ENCODE measurements at places on chromosomes 7 and 10.

DNA sequence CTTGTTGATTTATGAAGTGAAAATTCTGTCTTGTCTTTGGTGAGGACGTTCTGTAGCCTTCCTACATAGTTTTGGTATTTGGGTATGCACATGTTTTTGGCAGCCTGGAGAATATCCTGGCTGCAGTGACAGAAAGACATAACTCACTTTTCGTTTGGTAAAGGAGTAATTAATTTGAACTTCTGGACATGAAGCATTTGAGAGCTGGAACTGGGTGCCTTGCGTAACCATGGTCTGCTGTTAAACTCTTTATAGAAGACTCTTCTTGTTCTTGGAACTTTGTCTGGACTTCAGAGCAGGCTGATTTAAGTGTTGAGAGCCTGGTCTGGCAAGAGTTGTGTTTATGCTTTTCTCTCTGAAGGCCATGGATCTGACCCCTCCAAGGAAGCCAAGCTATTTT is 231.3 kb downstream of the LRMDA start:
- no peak for DNase-seq
- H3K27me3 ChIP-seq, result no peaks in the 10 kb centered on the region
- H3K4me1 ChIP-seq, result no peaks in the 10 kb centered on the region
- H3K27ac ChIP-seq, result no peak overlapping the region
- H3K4me3 ChIP-seq, result no peak overlapping the region
- H3K36me3 ChIP-seq, result no peaks in the 10 kb centered on the region

- H3K36me3 ChIP-seq, result no peaks in the 10 kb centered on the region
- no peaks in the 10 kb centered on the region for H3K4me1 ChIP-seq
- H3K4me3 ChIP-seq, result no peak overlapping the region
- no peaks in the 10 kb centered on the region for H3K27me3 ChIP-seq
- H3K27ac ChIP-seq, result no peak overlapping the region
- no peak for DNase-seq
Measured at GRCh38 chr7:151137076-151137675, 30.3 kb downstream of the GBX1 start.

GRCh38 chr10:45453639-45454255 is 79.7 kb downstream of the ALOX5 start:
- no peak overlapping the region for H3K4me3 ChIP-seq
- H3K4me1 ChIP-seq, result peaks cover 22% of the 10 kb centered on the region
- no peaks in the 10 kb centered on the region for H3K36me3 ChIP-seq
- no peak for DNase-seq

DNA sequence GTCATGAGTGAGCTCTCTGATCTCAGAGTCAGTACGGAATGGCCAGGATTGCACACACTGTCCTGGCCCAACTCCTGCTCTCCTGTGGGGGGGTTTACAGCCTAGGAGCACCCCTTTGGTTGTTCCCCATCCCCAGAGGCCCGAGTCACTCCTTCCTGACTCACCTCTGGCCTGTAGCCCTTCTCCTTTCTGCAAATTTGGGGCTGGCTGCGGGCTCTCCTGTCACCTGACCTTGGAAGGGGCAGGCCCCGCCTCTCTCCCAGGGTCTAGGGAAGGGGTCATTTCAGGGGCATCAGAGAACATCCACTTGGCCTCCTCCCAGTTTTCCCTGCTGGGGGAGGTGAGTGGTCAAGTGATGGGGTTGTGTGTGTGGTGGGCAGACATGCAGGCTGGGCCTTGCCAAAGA is 1.7 kb downstream of the NYAP1 start:
- H3K36me3 ChIP-seq, result no peaks in the 10 kb centered on the region
- no peak overlapping the region for H3K4me3 ChIP-seq
- peaks cover 3% of the 10 kb centered on the region for H3K4me1 ChIP-seq
- DNase-seq, result no peak
- H3K27me3 ChIP-seq, result peaks cover 65% of the 10 kb centered on the region
- no peak overlapping the region for H3K27ac ChIP-seq

DNA sequence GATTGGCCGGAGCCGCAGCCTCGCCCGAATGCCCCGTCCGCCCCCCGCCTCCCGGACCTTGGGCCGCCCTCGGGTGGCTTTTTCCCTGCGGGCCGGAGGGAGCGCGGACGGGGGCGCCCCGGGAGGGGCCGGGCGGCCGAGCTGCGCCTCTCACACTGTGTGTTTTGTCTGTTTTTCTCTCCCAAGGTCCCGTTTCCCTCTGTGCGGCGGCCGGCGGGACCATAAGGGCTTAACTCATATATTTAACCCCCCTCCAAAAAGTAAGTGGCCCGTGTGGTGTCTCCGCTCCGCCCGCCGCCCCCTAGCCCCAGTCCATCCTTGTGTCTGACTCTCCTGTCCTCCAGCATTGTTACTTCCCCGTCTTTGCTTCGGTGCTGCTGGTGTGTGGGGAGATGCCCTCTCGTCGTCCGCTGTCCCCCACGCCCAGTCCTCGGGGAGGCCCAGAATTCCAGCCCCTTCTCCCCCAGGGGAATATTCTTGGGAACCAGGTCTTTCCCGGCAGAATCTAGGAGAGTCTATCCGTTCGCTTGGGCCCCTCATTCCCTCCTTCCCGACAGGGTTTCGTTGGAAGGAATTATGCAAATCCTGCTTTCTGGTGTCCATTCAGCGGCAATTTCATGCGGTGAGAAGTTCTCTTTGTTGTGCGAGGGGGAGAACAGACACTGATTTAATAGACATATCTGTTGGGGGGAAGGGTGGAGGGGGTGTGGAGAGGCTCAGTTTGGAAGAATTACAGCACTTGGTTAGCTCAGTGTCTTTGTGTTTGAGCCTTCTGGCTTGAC is 1.3 kb downstream of the LCOR start:
- H3K27me3 ChIP-seq, result no peaks in the 10 kb centered on the region
- H3K4me3 ChIP-seq, result peak overlapping the region; percentile 78
- no peak for DNase-seq
- H3K36me3 ChIP-seq, result no peaks in the 10 kb centered on the region

DNA sequence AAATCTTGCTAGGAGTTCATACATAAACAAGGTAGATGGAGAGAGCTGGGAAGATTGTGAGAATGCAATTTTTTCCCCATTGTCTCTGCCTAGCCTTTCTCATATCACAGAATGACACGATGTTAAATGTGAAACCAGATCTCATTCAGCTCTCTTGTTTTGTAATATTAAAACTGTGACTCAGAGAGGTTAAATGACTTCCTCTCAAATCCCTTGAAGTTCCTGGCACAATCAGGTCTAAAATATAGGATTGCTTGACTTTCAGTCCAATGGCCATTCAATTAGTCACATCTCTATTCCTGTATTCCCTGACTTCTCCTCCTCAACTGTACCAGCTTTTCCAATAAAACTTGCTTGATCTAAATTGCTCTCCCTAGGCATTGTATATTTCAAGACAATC is 3.1 kb downstream of the ANKRD22 start:
- H3K4me1 ChIP-seq, result no peaks in the 10 kb centered on the region
- DNase-seq, result no peak
- no peak overlapping the region for H3K4me3 ChIP-seq
- no peaks in the 10 kb centered on the region for H3K36me3 ChIP-seq
- H3K27ac ChIP-seq, result no peak overlapping the region

DNA sequence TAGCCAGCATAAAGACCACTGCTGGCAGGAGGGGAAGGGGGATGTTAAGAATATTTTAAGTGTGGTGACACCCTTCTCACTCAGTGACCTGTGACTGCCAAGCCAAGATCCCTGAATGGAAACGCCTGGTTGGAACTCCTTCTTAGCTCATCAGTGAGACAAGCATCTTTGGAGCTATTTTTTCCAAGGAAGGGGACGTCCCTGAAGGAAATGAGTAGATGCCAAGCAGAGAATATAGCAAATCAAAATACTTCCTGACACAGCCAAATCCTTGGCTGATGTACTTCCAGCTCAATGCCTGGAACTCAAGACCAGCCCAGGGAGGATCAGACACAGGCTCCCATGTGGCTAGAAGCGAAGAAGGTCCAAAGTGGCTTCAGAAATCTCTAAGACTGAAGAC is 82.2 kb downstream of the SORBS1 start:
- no peak overlapping the region for H3K4me3 ChIP-seq
- no peak overlapping the region for H3K27ac ChIP-seq
- no peaks in the 10 kb centered on the region for H3K4me1 ChIP-seq
- H3K36me3 ChIP-seq, result no peaks in the 10 kb centered on the region

GRCh38 chr7:25716421-25716820 is 435.6 kb upstream of the NFE2L3 start:
- no peak overlapping the region for H3K4me3 ChIP-seq
- no peaks in the 10 kb centered on the region for H3K27me3 ChIP-seq
- H3K36me3 ChIP-seq, result no peaks in the 10 kb centered on the region

DNA sequence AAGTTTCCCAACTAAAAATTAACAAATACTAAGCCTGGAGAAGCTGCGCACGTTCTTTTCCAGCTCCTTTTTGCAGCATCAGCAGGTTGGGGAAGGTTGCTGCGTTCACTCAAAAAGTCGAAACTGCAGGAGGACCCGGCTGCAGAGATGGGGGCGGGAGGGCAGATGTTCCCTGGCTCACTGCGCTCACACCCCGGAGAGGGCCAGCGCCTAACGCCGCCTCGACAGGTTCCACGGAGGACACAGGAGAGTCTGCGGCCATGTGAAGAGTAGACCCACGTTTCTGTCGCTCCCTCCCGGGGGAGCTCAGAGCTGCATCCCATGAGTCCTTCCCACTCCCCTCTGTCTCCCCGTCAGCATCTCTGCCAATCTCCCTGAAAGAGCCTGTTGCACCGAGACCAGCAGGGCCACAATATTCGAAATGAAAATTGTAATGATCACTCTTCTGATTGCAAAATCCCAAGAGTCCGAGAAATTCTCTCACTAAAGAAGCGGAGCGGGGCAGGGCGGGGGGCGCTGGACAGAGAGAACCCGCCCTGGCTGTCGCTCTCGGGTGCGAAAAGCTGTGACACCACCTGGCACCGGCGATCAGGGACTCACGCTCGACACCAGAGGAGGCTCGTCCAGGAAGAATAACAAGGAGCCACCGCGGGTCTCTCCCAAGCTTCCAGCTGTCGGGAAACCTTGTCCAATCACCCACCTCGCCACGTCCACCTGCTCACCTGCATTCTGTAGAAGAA is 131.5 kb upstream of the PFKP start:
- no peaks in the 10 kb centered on the region for H3K36me3 ChIP-seq
- H3K27ac ChIP-seq, result no peak overlapping the region
- no peaks in the 10 kb centered on the region for H3K4me1 ChIP-seq
- DNase-seq, result no peak
- H3K27me3 ChIP-seq, result no peaks in the 10 kb centered on the region

- H3K4me3 ChIP-seq, result no peak overlapping the region
- H3K27me3 ChIP-seq, result no peaks in the 10 kb centered on the region
- DNase-seq, result no peak
- H3K27ac ChIP-seq, result no peak overlapping the region
- H3K4me1 ChIP-seq, result no peaks in the 10 kb centered on the region
- H3K36me3 ChIP-seq, result no peaks in the 10 kb centered on the region
Measured at GRCh38 chr7:6578114-6579084, 1.1 kb downstream of the ZDHHC4 start.

GRCh38 chr7:156378806-156379205 is 261.8 kb upstream of the RNF32 start:
- no peaks in the 10 kb centered on the region for H3K36me3 ChIP-seq
- no peak for DNase-seq
- H3K27ac ChIP-seq, result no peak overlapping the region
- H3K4me1 ChIP-seq, result no peaks in the 10 kb centered on the region
- no peaks in the 10 kb centered on the region for H3K27me3 ChIP-seq

DNA sequence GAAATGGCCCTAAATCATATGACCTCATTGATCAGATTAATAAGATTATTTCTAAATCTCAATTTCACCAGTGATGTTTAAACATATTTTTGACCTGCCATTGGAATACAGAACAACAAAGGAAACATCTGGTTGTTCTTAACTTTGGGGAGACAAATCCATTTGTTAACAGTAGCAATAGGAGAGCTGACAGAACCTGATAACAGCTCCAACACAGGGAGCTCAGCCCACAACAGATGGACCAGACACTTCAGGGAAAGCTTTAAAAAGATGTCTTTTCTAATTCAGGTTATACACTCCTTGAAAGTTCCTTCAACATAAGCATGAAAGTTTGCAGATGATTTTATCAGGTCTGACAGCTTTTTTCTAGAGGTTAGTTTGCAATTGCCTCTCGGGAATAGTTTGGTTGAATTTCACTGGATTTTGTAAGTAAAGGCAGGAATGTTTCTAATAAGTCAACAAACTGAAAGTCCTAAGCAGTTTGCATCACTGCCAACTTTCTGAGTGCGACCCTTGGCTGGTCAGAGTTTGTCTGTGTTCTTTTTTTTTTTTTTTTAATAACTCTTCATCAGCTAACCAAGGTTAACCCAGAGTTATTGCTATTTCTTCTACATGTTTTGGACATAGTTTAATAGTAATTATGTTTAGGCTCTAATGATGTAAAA is 6.5 kb upstream of the MET start:
- no peaks in the 10 kb centered on the region for H3K36me3 ChIP-seq
- DNase-seq, result no peak
- H3K4me1 ChIP-seq, result no peaks in the 10 kb centered on the region
- no peaks in the 10 kb centered on the region for H3K27me3 ChIP-seq

GRCh38 chr10:74453169-74453568 is 302.1 kb downstream of the ADK start:
- no peak overlapping the region for H3K27ac ChIP-seq
- H3K27me3 ChIP-seq, result no peaks in the 10 kb centered on the region
- H3K4me3 ChIP-seq, result no peak overlapping the region
- H3K36me3 ChIP-seq, result no peaks in the 10 kb centered on the region
- H3K4me1 ChIP-seq, result no peaks in the 10 kb centered on the region
- no peak for DNase-seq

DNA sequence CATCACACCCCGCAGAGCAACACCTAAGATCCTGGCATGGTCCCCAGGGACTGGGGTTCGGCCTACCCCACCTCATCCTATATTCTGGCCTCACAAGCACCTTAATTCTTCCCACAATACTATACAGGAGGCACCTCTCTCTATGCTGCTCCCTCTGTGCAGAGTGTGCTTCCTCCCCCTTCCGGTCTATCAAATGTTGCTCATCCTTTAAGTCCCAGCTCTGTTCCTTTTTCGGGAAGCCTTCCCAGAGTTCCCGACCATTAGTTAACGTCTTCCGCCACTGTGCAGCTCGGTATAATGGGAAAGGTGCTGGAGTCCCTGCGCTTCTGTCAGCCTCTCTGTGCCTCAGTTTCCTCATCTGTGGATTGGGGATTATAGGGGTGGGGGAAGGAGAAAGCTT is 21.8 kb downstream of the PALD1 start:
- 0 out of 2 replicates have a peak, but pooled peaks cover 4% of the 10 kb centered on the region for H3K36me3 ChIP-seq
- H3K4me1 ChIP-seq, result peaks cover 67% of the 10 kb centered on the region
- peak overlapping the region; percentile 92 for H3K27ac ChIP-seq
- no peaks in the 10 kb centered on the region for H3K27me3 ChIP-seq

DNA sequence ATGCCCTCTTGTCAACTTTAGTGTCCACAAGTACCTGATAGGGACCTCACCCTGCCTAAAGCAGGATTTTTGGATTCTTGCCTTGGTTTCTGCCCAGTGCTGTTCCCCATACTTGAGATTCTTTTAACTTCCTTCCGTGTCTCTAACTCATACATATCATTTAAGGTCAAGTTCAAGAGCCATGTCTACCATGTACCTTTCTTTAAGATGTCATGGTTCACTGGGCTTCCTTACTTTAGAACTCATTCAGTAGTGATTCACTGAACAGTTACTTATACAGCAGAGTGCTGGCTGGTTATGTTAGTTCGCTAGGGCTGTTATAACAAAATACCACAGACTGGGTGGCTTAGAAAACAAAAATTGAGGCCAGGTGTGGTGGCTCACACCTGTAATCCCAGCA is 5.0 kb upstream of the CFAP58 start:
- no peaks in the 10 kb centered on the region for H3K27me3 ChIP-seq
- no peak overlapping the region for H3K27ac ChIP-seq
- H3K4me1 ChIP-seq, result peaks cover 17% of the 10 kb centered on the region
- DNase-seq, result no peak

All from MM.1S (cell line).